ENCODE measurements at places on chromosomes 11 and 22.

- no peak for DNase-seq
Observed at GRCh38 chr22:35368386-35368785, 12.5 kb upstream of the HMOX1 start.

DNA sequence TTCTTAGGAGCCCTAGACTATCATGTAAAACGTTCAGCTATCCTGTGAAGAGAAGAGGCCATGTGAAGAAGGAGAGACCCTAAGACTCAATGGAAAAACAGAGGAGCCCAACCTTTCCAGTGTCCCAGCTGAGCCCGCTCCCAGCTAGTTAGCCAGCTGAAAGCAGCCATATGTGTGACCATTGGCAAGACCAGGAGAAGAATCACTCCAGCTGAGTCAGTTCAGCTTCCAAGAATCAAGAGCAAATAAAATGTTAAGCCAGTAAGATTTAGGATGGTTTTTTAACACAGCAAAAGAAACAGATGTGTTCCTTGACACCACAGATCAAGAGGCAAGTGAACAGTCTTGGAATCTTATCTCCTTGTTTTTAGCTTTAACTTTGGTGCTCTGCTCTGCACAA is 108.0 kb downstream of the CCDC81 start:
- DNase-seq, result no peak

DNA sequence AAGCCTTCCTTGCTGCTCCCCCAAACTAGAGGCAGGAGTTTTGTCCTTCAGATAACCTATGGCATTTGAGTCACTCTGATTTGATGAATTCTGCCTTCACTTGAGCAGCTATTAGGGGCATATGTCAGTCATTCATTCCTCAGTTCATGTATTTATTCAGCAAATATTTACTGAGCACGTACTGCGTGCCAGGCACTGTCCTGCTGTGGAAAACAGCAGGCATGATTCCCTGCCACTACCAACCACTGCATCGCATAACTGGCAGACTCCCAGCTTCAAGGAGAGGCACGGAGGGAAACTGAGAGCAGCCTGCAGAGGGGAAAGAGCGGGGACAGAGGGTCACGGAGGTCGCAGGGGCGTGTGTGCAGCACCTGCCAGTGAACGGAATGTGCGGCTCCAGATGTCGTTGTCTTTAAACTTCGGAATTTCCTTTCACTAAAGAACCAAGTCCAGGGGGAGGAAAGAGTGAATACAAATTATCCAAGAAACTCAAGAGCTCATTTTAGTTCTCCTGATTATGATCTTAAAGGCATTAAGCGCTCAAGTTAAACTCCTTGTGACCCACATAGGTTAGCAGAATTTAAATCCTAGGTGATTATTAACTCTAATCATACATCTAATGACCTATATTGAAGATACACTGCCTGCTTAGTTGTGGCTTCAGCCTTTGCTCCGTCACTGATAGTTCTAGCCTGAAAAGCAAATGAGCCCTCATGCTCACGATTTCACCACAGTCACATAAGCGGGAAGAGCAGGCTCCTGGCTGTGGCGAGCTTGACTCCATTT is 12.6 kb downstream of the PPARA start:
- DNase-seq, result no peak

GRCh38 chr22:32378707-32379272 is 21.1 kb downstream of the RFPL3 start:
- DNase-seq, result no peak

DNA sequence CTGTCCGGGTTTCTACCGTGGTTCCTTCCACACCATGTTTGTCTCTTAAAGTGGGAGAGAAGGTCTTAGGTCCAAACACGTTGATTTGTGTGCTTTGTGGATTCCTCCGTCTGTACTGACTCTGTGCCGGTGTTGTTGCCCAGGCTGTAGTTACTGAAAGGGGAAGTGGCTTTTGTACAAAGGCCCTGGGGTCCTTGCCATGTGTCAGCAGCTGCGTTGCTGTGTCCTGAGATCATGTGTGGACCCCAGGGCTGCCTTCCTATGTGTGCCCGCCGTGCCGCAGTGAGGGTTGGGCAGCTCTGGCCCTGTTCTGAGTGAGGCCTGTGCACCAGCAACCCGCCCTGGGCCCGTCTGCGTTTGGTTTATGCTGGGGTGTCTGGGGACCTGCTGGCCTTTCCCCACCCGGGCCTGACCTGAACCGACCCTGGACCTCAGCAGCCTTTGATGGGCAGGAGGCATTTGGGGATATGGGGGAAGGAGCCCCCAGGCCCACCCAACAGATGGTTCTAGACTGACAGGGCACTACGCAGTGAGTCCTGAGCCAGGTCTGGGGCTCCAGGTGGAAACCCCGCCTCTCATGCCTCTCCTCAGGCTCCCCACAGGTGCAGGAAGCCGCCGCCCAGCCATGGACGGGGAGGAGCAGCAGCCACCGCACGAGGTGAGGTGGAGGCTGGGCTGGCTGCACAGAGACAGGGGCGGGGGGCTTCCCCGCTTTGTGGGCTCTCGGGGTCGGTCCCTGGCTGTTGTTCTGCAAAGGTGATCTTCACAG is 6.9 kb downstream of the TRABD start:
- no peak for DNase-seq

DNA sequence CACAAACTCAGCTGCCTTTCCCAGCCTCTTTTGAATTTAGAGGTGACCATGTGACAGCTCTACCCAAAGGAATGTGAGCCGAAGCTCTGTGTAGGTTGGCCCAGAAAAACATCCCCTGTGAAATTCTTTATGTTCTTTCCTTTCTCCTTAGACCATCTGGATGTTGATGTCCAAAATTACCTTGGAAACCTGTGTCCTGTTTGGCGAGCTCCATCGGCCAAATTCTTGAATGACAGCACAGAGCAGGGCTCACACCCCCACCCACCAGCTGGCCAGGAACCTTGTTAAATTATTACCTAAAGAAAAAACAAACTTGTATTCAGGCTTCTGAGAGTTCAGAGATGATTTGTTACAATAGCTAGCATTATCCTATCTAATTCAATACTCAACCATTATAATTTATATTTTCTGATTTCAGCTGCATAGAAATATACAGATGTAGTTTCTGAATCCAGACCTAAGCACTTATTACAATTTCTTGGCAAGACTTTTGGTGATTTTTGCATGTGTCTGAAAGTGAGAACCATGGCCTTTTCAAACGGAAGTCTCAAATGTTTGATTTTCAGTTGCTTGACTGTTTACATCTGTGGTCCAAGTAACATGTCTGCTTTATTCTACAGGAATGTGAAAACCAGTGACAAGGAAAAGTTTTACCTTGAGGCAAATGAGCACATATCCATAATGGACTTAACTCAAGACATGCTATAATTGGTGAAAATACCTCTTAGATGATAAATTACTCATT is 554.2 kb downstream of the NTM start:
- DNase-seq, result no peak

GRCh38 chr11:74480688-74481417 is 12.7 kb downstream of the LIPT2 start:
- DNase-seq, result no peak

DNA sequence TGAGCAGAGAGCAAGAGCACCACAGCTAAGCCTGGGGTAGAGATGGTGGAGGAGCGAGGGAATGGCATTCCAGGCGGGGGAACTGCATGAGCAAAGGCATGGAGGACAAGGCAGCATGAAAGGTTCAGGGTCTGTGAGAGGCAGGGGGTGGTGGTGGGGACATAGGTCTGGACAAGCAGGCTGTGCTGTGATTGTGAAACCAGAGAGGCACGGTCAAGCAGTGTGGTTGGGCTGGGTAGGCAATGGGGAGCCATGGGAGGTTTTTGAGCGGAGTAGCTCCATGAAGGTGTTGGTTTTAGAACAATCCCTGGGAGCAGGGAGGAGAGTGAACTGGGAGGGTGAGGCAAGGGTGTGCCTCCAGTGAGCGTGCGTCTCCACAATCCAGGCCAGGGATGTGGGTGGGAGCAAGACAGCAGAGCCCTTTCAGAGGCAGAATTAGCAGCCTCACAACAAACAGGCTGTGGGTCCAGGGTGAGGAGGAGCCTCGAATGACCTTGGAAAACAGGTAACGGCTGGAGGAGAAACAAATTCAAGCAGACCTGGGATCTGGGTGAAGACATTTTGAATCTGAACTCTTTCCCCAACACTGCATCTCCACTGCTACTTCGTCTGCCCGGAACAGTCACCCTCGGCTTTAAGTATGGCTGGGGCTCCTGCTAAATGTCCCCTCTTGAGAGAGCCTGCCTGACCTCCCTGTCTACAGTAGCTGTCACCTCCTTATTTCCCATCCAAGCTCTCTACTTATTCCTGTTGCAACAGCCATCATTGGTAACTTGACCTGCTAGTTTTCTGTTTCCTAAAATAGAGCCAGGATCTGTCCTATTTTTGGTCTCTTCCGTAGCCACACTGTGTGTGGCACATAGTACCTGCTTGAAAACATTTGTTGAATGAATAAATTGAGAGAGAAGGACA is 27.0 kb upstream of the TSPAN18 start:
- no peak for DNase-seq

- DNase-seq, result no peak
Observed at GRCh38 chr11:105298174-105298573, 158.6 kb upstream of the CARD18 start.

GRCh38 chr11:60955571-60955970 is 3.6 kb upstream of the SLC15A3 start:
- DNase-seq, result no peak

GRCh38 chr11:72828081-72828567 is 13.9 kb downstream of the ATG16L2 start:
- DNase-seq, result no peak

DNA sequence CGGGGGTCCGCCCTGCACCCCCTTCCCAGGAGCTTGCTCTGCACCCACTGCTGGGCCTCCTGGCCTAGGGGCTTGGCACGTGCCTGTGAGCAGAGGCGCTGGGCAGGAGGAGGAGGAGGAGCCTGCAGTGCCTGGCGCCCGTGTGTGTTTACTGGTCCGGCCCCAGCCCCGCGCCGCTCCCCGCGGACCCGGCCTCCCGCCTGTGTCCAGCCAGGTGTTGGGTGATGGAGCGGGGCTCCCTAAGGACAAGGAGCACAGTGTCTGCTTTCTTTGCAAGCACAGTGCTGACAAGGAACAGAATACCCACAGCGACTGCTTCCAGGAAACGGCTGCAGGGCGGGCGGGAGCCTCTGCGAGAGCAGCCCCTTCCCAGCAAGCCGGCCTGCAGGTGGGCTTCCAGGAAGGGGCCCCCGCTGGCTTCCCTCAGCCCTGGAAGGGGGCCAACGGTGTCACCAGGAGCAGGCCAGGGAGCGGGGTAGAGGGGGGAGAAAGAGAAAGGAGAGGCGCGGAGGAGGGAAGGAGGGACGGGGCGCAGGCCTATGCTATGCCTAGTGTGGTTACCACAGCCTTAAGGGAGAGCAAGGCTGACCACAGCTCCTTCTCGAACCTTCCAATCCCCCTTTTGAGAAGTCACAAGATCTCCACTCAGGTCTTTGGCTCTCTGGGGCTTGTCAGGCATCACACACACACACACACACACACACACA is 6.6 kb downstream of the H19 start:
- no peak for DNase-seq

DNA sequence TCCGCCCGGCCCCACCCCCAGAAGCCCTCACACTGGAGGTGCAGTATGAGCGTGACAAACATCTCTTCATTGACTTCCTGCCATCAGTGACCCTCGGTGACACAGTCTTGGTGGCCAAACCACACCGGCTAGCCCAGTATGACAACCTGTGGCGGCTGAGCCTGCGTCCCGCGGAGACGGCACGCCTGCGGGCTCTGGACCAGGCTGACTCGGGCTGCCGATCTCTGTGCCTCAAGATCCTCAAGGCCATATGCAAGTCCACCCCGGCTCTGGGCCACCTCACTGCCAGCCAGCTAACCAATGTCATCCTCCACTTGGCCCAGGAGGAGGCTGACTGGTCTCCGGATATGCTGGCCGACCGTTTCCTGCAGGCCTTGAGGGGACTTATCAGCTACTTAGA is 6.6 kb upstream of the ATF4 start:
- no peak for DNase-seq

- peak; percentile 42 for DNase-seq
Observed at GRCh38 chr22:38148245-38148644, 33.4 kb downstream of the PLA2G6 start.

DNA sequence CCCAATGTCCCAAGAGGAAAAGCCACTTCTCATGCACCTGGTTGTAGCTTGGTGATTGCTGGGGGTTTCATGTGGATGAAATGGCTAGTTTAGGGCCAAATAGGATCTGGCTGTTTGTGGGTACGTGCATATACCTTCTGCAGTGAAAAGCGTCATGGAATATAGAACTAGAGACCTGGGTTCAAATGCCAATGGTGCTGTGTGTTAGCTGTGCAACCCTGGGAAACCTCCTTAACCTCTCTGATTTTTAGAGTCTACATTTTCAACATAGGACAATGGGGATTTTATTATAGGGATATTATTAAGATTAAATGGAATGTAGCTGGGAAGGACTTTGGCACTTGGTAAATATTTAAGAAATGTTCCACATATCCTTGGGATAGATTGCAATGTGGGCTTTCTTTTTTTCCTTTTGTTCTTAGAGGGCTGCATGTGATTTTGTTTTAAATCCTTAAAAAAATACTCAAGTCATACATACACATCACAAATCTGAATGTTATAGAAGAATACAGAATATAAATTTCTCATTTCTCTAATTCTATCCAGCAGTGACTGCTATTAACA is 112.6 kb upstream of the E2F8 start:
- DNase-seq, result no peak

GRCh38 chr11:8689726-8690255 is 7.2 kb downstream of the RPL27A start:
- no peak for DNase-seq

DNA sequence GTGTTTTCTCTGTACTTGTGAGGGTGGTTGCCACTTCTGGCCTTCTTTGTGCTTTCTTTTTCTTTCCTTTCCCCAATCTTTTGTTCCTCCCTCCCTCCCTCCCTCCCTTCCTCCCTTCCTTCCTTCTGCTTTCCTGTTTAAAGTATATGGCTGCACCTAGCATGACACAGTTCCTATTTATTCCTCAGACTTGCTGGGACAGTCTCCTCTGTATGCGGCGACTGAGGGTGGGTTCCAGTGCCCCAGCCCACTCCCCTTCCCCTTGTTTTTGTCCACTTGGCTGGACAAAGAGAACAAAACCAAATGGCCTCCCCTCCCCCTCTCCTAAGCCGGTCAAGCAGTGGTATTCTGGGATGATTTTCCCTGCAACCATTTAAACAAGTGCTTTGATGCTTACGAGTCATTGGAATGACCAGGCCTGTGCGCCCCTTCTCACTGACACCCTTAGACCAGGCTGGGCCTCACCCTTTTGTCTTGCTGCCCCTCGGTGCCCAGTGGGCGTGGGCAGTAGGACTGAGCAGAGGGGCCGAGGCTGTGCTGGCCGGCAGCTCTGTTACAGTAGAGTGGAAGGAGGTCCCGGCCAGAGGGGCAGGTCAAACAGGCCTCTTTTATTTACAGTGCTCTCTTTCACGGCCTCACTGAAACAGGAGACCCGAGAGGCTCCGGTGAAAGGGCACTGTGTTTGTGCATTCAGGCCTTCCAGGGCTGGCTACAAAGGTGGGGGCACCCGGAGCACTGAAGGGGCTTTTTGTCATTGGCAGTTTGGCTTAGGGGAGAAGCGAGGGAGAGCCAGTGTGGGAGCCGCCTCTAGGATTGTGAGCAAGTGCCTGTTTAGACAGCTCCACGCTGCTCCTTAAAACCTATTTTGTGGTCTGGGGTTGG is 32.2 kb downstream of the ZBTB16 start:
- no peak for DNase-seq
